ENCODE measurements at places on chromosomes 12 and 14.

DNA sequence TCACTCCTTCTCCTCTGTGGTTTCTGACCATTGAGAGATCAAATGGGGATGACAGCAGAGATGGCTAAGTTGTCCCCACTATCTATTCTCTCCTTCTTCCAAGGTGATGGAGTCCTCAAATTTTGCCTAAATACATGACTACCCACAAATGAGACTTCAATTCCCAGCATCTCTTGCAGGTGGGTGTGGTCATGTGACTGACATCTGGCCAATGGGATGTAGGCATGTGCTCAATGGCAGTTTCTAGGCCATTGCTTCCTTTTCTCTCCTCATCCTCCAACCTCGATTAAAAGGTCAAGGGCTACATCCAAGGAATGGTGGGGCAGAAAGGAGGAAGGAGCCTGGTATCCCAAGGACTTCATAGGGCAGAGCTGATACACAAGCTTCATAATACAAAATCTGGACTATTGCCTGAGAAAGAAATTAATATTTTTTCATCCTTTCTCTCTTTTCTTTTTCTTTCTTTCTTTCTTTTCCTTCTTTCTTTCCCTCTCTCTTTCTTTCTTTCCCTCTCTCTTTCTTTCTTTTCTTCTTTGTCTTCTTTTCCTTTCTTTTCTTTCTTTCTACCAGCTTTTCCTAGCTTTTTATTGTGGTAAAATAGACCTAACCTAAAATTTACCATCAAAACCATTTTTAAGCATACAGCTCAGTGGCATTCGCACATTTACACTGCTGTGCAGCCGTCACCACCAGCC is 100.9 kb upstream of the PRB2 start:
- DNase-seq, result no peak

- no peak for DNase-seq
Observed at GRCh38 chr14:53367644-53368026, 214.5 kb upstream of the DDHD1 start.

DNA sequence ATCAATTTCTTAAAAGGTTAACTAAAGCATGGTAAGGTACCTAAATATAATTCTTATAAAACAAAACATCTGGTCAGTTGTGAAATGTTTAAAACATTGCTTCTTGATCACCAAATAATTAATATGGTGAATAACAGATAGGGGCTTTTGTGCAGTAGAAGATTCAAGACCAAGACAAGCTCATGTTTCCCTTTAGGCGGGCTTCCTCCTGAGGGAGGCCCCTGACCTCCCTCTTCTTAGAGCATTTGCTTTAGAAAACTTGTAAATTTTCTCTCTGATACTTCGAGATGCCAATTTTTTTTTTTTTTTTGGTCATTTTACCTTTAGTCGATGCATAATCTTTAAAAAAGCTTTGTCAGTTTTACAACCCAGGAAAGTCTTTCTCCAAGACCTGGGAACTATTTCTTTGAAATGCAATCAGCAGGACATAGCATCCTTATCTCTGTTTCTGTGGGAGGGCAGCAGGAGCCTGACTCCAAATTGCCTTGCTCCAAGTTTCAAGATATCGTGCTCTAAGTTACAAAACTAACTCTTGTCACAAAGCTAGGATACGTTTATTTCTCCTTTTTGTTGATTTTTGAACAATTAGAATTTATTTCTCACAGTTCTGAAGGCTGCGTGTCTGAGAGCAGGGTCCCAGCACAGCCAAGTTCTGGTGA is 66.6 kb upstream of the BICD1 start:
- DNase-seq, result no peak

GRCh38 chr12:131764738-131765137 is 53.8 kb downstream of the SFSWAP start:
- no peak for DNase-seq

- no peak for DNase-seq
Observed at GRCh38 chr12:1929241-1929984, 11.0 kb upstream of the CACNA2D4 start.

- no peak for DNase-seq
Observed at GRCh38 chr14:68016255-68016914, 196.8 kb downstream of the RAD51B start.

GRCh38 chr14:104772707-104773504 is 20.0 kb downstream of the SIVA1 start:
- no peak for DNase-seq

DNA sequence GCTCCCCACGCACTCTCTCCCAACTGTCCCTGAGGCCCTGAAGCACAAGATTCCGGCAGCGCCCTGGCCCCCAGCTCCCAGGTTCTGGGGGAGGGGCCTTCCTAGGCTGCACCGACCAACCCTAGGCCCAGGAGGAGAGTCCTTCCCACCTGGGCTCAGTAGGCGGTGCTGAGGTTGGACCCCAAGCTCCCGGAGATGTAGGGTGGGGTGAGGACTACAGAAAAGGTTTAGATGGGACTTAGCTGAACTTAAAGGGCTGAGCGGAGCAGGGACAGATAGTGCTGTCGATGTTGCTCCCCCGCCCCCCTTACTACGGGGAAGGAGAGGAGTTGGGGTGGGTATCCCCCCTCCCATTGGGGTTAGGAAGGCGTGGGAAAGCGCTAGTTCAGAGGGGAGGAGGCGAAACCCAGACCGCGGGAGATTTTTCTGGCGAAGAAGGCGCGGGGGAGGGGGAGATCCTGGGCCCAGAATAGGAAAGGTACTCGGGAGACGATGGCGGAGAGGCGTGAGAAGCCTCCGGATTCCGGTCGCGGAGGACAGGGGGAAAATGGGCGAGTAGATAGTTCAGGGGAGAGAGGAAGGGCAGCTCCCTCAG is 4.2 kb upstream of the BAZ2A start:
- DNase-seq, result no peak

- no peak for DNase-seq
Observed at GRCh38 chr12:51432921-51433320, 8.3 kb downstream of the SLC4A8 start.

GRCh38 chr14:96710060-96710666 is 87.0 kb upstream of the VRK1 start:
- no peak for DNase-seq

DNA sequence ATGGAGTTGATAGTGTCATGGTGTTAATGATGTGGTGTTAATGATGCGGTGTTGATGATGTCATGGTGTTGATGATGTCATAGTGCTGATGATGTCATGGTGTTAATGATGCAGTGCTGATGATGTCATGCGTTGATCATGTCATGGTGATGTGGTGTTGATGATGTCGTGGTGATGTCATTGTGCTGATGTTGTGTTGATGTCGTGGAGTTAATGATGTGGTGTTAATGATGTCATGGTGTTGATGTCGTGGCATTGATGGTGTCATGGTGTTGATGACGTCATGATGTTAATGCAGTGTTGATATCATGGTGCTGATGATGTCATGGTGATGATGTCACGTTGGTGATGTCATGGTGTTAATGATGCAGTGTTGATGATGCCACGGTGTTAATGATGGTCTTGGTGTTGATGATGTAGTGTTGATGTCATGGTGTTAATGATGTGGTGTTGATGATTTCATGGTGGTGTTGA is 49.1 kb upstream of the RIMBP2 start:
- no peak for DNase-seq

- no peak for DNase-seq
Observed at GRCh38 chr14:78399316-78399889, 229.2 kb downstream of the NRXN3 start.

DNA sequence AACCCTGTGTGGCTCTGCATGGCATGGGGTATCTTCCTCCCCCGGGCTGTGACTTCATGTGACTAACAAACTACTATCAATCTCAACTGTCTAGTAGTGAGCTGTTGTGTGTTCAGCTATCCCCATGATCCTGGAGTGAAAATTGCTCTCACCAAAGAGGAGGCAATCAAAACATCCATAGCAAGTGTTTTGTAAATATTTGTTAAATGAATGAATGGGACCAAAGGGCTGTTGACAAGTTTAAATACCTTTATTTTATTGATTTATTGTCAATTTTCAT is 138.1 kb upstream of the CPM start:
- no peak for DNase-seq

GRCh38 chr12:102769323-102769916 is 147.6 kb downstream of the PAH start:
- DNase-seq, result no peak

DNA sequence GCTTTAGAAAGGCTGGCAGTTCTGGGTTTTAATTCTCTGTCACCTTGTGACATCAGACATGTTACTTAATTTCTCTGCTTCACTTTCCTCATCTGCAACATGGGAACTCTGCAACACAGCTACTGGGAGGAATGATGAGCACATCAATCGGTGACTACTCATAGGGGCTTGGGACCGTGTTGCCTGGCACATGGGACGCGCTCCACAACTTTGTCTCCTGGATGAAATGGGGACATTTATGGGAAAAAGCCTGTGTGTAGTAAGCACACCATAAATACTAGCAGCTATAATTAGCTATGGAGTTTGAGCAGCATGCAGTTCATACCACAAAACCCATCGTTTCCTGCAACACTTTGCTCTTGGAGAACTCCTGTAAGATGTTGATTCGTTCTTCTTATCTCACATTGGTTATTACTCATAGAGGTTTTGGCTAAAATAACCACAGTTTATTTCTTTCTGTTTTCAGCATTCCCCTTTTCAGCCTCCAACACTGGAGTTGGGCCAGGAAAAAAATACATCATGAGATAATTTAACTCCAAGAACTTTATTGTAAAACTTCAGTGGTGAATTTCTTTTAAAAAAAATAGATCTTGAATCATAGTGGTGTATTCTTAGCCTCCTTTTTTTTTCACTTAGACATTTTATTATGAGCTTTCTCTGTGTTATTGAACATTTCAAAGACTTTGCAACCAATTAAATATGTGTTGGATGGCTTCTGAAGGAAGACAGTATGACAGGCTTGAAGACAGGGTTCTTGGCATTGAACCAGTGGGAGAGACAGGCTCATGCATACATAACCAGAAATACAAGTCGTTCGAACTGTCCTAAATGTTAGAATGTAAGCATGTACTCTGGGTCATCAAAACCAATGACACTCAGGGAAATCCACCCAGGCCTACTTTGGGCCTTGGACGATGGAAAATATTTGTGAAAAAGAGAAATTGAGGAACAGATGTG is 72.7 kb downstream of the RIN3 start:
- peak; percentile 58 for DNase-seq

GRCh38 chr12:10528174-10528953 is 22.7 kb downstream of the EIF2S3B start:
- no peak for DNase-seq

GRCh38 chr12:12976366-12976765 is 23.7 kb downstream of the HEBP1 start:
- no peak for DNase-seq

GRCh38 chr12:49748306-49748705 is 6.9 kb downstream of the TMBIM6 start:
- DNase-seq, result no peak

- no peak for DNase-seq
Observed at GRCh38 chr12:39064708-39065107, 159.3 kb upstream of the CPNE8 start.

DNA sequence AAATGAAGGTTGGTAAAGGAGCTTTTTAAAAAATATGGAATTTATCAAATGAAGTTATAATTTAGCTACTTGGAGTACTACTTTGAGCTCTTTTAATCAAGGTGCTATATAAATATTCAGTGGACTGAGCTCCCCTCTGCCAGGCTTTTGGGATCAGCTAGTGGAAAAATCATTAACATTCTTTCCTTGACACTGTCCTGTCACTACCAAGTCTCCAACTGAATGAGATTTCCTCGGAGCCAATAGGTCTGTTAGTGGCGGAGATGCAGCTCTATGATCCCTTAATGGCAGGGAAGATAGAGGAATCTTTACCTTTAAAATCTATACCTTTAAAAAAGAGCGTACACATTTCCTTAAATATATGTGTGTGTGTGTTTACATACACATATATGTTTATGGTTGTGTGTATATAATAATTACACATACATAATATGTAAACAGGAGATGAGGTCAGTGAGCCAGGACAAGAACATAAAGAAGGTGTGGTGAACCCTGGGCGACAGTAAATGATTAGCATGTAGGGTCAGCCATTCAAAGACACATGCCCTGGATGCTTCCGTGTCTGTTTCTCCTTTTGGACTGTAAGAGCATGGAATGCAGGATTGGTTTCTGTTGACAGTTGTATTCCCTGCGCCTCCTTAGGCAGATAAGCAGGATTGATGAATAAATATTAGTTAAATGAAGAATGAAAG is 47.7 kb upstream of the ATP2A2 start:
- no peak for DNase-seq

- DNase-seq, result no peak
Observed at GRCh38 chr14:68506021-68506644, 286.7 kb downstream of the ZFP36L1 start.

GRCh38 chr12:130792821-130793553 is 46.1 kb downstream of the STX2 start:
- DNase-seq, result no peak

DNA sequence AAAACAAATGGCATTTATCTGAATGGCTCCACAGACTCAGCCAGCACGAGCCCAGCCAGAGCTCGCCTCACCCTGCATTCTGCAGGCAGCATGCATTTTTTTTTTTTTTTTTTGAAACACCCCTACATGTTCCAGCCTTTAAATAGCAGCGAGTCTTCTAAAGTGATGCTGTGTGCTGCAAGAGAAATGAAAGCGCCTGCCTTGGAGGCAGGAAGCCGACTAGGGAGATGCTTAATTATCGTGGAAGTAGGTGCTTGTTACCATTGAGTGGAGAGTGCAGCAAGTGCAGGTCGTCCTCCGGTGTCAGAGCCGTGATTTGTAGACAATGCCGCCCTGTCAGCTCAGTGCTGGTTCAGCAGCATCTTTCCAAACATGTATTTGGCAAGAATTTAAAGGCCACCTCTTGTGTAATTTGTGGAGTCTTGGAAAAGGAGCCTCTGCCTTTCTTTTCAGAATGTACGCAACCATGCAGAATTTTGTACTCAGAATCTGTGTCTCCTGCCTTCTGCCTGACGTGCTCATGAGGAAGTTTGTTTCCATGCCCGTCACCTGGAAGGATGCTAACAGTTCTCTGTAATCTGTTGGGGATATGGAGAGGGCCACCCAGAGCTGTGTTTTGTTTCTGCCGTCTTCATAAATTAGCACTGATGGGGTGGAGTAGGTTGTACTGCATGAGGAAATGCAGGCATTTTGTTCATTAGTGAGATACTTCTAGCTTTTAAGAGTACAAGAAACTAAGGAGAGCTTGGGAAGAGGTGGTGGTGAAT is 345.9 kb upstream of the RGS6 start:
- no peak for DNase-seq

GRCh38 chr12:3213188-3213587 is 136.0 kb downstream of the TSPAN9 start:
- no peak for DNase-seq

- no peak for DNase-seq
Observed at GRCh38 chr14:100504372-100505078, 82.7 kb downstream of the BEGAIN start.
